ENCODE measurements at places on chromosomes 2 and 18. TPM values are rescaled to one million over a fixed set of nuclear protein-coding genes. Genes with fewer than 3 reads are reported as not detected.
A peak's percentile ranks its signal among the peaks of the same experiment; 100 is the strongest.

DNA sequence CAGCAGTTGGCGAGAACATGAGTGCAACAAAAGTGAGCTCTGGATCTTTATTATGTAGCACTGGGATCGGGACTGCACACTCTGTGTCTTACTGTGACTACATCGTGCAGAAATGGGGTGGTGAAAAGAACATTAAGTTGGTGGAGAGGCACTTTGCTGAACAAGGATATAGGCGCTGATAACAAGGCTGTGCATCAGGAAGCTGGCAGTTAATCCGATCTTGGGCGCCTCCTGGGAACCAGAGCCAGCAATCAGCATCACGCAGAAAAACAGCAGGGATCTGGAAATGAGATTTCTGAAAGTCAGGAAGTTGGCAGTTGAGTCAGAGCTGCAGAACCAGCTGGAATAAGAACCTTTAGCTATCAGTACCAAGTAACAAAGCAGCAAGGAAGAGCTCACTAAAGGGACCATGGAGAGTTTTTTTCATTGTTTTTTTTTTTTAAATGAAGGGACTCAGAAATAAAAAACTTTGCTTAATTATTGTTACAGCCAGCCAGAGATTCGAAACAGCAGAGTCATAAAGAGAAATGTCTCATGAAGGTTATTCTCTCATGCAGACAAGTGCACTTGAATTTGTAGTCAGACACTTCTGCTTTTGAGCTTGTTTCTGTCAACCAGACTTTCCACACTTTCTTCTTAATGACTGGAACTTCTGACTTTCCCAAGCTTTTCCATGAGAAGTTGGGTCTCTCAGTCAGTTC is 22.8 kb upstream of the MYO3B start:
- peak overlapping the region; percentile 69 for H3K27ac ChIP-seq
- H3K4me3 ChIP-seq: no peak overlapping the region
- H3K36me3 ChIP-seq: no peaks in the 10 kb centered on the region
- DNase-seq: peak; percentile 95

DNA sequence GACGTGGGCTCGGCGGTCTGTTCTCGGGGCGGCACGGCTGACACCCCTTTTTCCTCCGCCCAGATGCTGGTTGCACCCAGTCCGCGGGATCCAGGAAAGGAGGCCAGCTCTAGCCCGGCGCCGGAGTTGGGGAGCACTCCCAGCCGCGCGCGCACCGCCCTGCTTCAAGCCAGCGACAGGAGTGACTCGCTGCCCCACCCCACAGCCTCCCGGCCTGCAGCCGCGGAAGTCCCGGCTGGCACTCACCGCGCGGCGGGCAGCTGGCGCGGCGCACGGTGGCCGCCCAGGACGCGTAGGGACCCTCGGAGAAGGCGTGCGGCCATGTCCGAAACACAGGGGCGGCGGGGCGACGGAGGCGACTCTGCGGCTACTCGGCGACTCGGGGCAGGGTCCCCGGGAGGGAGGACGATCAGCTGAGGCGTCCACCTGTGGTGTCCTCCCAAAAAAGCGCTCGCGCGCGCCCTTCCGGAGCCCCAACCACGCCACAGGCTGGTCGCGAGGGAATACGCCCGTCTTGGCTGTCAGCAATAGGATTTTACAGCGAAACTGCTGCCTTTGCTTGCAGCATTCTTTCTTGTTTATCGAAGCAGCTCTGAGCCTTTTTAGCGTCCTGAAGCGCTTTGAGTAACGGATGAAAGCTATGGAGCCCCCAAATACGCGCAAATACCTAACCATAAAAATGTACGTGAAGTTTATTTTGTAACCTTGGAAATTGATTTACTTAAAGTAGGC is at the start of gene ACADL:
Gene ACADL, minus strand, starts transcription at position 507 of the 732 bp plus-strand sequence. Its CDS starts 184 bp downstream, at position 323.
- H3K36me3 ChIP-seq: no peaks in the 10 kb centered on the region
- H3K4me1 ChIP-seq: peaks cover 5% of the 10 kb centered on the region

GRCh38 chr2:38598991-38599295 is 3.8 kb downstream of the HNRNPLL start:
- peaks cover 23% of the 10 kb centered on the region for H3K4me1 ChIP-seq
- H3K27me3 ChIP-seq: no peaks in the 10 kb centered on the region
- H3K36me3 ChIP-seq: no peaks in the 10 kb centered on the region
- H3K4me3 ChIP-seq: no peak overlapping the region
- no peak overlapping the region for H3K27ac ChIP-seq

DNA sequence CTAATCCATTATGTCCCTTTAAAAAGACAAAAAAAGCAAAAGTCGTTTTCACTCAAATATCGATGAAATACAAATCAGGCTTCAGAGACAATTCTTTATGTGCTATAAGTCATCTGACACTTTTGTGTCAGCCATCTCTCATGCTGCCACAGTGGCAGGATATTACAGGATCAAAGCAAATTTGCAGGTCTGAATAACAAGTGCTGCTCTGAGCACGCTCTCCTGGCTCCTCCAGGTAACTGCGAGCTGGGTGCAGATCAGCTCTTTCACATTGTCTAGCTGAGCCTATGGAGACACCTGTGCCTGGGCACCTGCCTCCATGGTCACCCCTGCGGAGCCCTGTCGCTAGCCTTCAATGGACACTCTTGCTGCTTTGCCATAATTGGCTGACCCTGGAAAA is 250.2 kb upstream of the RAB12 start:
- no peak overlapping the region for H3K4me3 ChIP-seq
- no peaks in the 10 kb centered on the region for H3K4me1 ChIP-seq
- peaks cover 1% of the 10 kb centered on the region for H3K27me3 ChIP-seq
- no peaks in the 10 kb centered on the region for H3K36me3 ChIP-seq

IL36RN gene
- not detected for total RNA-seq

CAPG gene
- 115 TPM for total RNA-seq

- no peaks in the 10 kb centered on the region for H3K36me3 ChIP-seq
- H3K4me1 ChIP-seq: peaks cover 9% of the 10 kb centered on the region
- H3K4me3 ChIP-seq: no peak overlapping the region
- no peaks in the 10 kb centered on the region for H3K27me3 ChIP-seq
- H3K27ac ChIP-seq: no peak overlapping the region
Measured at GRCh38 chr2:147033044-147033443, 811.8 kb upstream of the ACVR2A start.

COBLL1 gene
- 38.4 TPM for total RNA-seq

KIF5C gene
- total RNA-seq: 0.21 TPM

LHCGR gene
- not detected for total RNA-seq

SPC25 gene
- 20.5 TPM for total RNA-seq

DNA sequence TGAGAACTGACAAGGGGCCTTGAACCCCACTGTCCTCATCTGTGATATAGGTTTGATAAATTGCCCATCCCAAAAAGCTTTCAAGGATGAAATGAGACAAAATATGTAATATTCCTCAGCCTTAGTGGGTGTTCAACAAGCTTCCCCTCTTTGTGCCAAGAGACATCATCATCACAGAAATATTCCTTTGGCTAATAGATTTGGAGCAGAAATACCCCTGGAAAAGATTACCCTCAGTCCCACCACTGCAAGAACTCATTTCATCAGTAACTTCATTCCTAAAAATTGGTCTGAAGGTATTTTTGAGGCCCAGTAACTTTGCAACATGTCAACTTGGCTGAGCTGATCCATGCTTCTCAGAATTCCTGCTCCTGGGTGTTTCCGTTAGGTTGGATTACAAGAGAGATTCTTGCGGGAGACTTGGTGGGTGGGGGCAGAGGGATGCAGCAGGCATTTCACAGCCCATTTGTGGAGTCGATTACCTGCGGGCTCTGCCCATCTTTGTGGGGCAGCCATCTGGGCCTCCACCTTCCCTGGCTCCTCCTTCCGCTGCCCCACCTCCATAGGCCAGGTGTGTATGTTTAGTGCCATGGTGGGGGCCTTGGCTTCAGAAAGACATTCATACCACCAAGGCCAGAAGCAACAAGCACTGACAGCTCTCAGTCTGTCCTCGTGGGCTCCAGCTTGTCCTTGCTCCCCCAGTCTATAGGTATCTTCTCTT is 263.9 kb downstream of the GLI2 start:
- DNase-seq: no peak
- no peaks in the 10 kb centered on the region for H3K4me1 ChIP-seq
- H3K27ac ChIP-seq: no peak overlapping the region
- H3K36me3 ChIP-seq: no peaks in the 10 kb centered on the region

DNA sequence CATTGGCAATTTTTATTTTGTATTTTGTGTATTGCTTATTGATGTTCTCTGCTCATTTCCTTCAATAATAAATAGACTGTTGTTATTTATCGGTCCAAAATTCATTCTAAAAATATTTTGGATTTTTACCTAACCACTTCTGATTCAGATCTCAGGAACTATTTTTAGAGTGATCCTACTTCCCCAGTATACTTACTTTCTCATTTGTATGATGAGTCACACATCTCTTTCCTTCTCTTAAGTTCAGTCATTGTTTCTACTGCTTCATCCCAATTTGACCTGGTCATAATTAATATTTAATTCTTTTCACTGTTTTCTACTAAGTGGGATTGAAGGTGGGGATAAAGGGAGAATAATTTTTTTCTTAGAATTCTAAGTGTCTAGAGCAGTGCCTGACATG is 75.1 kb downstream of the AGPS start:
- H3K27me3 ChIP-seq: no peaks in the 10 kb centered on the region
- H3K36me3 ChIP-seq: peaks cover 13% of the 10 kb centered on the region

GRCh38 chr2:148794558-148794957 is 80.5 kb upstream of the KIF5C start:
- H3K36me3 ChIP-seq: no peaks in the 10 kb centered on the region
- H3K27ac ChIP-seq: no peak overlapping the region
- no peak for DNase-seq
- H3K27me3 ChIP-seq: no peaks in the 10 kb centered on the region
- H3K4me3 ChIP-seq: no peak overlapping the region

GRCh38 chr18:32422201-32422600 is 48.5 kb downstream of the GAREM1 start:
- H3K36me3 ChIP-seq: no peaks in the 10 kb centered on the region
- H3K4me1 ChIP-seq: peaks cover 10% of the 10 kb centered on the region
- H3K27me3 ChIP-seq: no peaks in the 10 kb centered on the region

B4GALT6 gene
- total RNA-seq: 24.2 TPM

- H3K27me3 ChIP-seq: no peaks in the 10 kb centered on the region
- H3K4me1 ChIP-seq: no peaks in the 10 kb centered on the region
- no peaks in the 10 kb centered on the region for H3K36me3 ChIP-seq
- H3K4me3 ChIP-seq: no peak overlapping the region
- H3K27ac ChIP-seq: no peak overlapping the region
Measured at GRCh38 chr2:38187541-38188011, 111.6 kb upstream of the CYP1B1 start.

DNA sequence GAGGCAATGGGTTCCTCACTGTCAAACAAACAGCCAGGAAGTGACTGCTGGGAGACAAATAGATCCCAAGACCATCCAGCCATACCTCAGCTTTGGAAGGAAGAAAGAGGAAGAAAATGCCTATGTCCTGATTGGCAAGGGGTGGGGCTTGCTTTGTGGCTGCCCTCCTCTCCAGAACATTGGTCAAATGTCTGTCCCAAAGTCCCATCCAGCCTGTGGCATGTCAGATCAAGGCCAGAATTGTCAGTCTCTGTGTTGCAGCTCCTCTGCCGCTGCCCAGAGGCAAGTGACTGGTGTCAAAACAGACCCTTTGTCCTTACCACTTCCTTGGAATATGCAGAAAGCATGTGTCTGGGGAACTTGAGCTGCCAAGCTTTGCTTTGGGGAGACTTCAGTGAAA is 63.0 kb upstream of the SMAD2 start:
- H3K27me3 ChIP-seq: peaks cover 2% of the 10 kb centered on the region
- H3K36me3 ChIP-seq: no peaks in the 10 kb centered on the region
- no peak for DNase-seq

- no peak overlapping the region for H3K27ac ChIP-seq
- peaks cover 3% of the 10 kb centered on the region for H3K27me3 ChIP-seq
- DNase-seq: no peak
- H3K36me3 ChIP-seq: no peaks in the 10 kb centered on the region
Measured at GRCh38 chr2:216388046-216388884, 16.0 kb upstream of the MARCHF4 start.

- H3K4me1 ChIP-seq: no peaks in the 10 kb centered on the region
- no peak overlapping the region for H3K27ac ChIP-seq
- H3K27me3 ChIP-seq: no peaks in the 10 kb centered on the region
- peaks cover 39% of the 10 kb centered on the region for H3K36me3 ChIP-seq
Measured at GRCh38 chr2:69514406-69514805, 77.2 kb upstream of the NFU1 start.

MGAT4A gene
- total RNA-seq: 42.2 TPM

DNA sequence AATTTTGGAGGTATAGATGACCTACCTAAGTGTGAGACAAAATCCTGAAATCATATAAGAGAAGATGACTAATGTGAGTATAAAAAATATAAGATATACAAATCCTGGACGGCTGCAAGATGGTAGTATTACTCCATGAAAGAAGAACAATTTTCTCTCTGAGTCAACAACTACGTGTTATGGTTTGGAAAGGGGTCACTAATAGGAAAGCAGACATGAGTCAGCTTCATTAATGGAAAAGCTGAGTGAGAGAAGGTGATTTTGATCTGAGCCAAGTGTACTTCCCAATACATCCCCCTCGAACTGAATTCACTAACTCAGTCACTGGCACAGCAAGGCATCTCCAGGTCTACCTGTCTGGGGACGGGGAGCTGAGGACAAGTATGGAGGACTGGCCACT is 20.1 kb upstream of the SELENOI start:
- DNase-seq: peak; percentile 75
- no peak overlapping the region for H3K4me3 ChIP-seq
- H3K27ac ChIP-seq: no peak overlapping the region
- H3K4me1 ChIP-seq: no peaks in the 10 kb centered on the region

DNA sequence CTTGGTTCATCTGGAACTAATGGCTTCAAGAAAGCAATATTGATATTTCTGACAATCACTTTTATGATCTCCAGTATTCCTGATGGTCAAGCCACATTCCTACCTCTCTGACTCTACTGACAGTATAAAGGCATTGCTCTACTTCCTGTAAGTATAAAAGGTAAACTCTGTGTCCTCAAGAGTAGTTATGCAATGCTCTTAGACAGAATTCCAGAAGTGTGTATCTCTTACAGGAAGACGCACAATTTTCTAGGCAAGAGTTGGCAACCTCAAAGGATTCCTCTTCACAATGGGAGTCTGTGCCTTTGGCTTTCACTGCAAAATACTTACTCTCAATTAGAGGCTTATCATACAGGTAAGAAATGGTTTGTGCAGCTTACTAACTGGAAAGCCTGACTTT is 100.1 kb downstream of the THADA start:
- no peak overlapping the region for H3K27ac ChIP-seq
- no peaks in the 10 kb centered on the region for H3K27me3 ChIP-seq
- H3K4me3 ChIP-seq: no peak overlapping the region
- DNase-seq: no peak
- H3K36me3 ChIP-seq: no peaks in the 10 kb centered on the region

UGT1A5 gene
- not detected for total RNA-seq

CREG2 gene
- total RNA-seq: 0.88 TPM

GRCh38 chr2:20123871-20124594 is 72.6 kb upstream of the LAPTM4A start:
- H3K27me3 ChIP-seq: no peaks in the 10 kb centered on the region
- no peak overlapping the region for H3K4me3 ChIP-seq
- no peaks in the 10 kb centered on the region for H3K4me1 ChIP-seq
- H3K27ac ChIP-seq: no peak overlapping the region
- H3K36me3 ChIP-seq: no peaks in the 10 kb centered on the region
- DNase-seq: no peak

GRCh38 chr2:199842631-199843395 is 8.2 kb downstream of the FTCDNL1 start:
- no peaks in the 10 kb centered on the region for H3K36me3 ChIP-seq
- H3K4me1 ChIP-seq: no peaks in the 10 kb centered on the region
- no peak overlapping the region for H3K27ac ChIP-seq
- DNase-seq: no peak
- peaks cover 2% of the 10 kb centered on the region for H3K27me3 ChIP-seq
